Dermis lymphatic vessel endothelial cell (primary cell): ENCODE measurements at places on chromosomes 2 and 18. TPM values are rescaled to one million over a fixed set of nuclear protein-coding genes. Genes with fewer than 3 reads are reported as not detected.

The SPRED2 gene
- total RNA-seq, result 1.8 and 2.0 TPM in 2 replicates

The BOLL gene
- total RNA-seq, result not detected in 2 replicates

The MROH2A gene
- total RNA-seq, result not detected in 2 replicates

The LAMA3 gene
- 4.8 and 13.4 TPM in 2 replicates for total RNA-seq

The IER3IP1 gene
- 36.3 and 74.9 TPM in 2 replicates for total RNA-seq

The TEKT4 gene
- not detected in 2 replicates for total RNA-seq

The ZSCAN30 gene
- total RNA-seq, result 8.6 and 9.0 TPM in 2 replicates

The KIF5C gene
- total RNA-seq, result under 0.01 and 0.09 TPM in 2 replicates
